Muscle of back (tissue), 13 donors: ENCODE measurements at places on chromosomes 16 and 17. TPM values are rescaled to one million over a fixed set of nuclear protein-coding genes. Genes with fewer than 3 reads are reported as not detected.
A peak's percentile ranks its signal among the peaks of the same experiment; 100 is the strongest.

FXR2 gene
- polyA plus RNA-seq, result 32.0 TPM

GRCh38 chr16:3170440-3171180 is 17.4 kb upstream of the OR1F1 start:
- no peak for DNase-seq

SLC5A2 gene
- 7.5 TPM for polyA plus RNA-seq

CCL8 gene
- 0.55 TPM for polyA plus RNA-seq

- DNase-seq, result peak; percentile 42
These were observed 300.6 kb downstream of the SEC14L1 start for GRCh38 chr17:77441130-77441920.

GRCh38 chr17:1762901-1763898 is 1.3 kb downstream of the SERPINF1 start:
- peak; percentile 80 for DNase-seq

GRCh38 chr17:67098006-67098405 is 53.7 kb downstream of the CACNG1 start:
- DNase-seq, result no peak

GRCh38 chr16:8722025-8722348 is 47.6 kb downstream of the ABAT start:
- DNase-seq, result no peak

STH gene
- not detected for polyA plus RNA-seq

MYO15B gene
- polyA plus RNA-seq, result 63.5 TPM

ZNF18 gene
- 5.2 TPM for polyA plus RNA-seq

TEX14 gene
- 2.9 TPM for polyA plus RNA-seq

CD300H gene
- polyA plus RNA-seq, result 0.35 TPM

- no peak for DNase-seq
These were observed 2.5 kb downstream of the SGCA start for GRCh38 chr17:50168319-50168718.

GRCh38 chr17:41792845-41793783 is 6.6 kb upstream of the JUP start:
- no peak for DNase-seq

- DNase-seq, result no peak
These were observed 5.7 kb upstream of the ACTG1 start for GRCh38 chr17:81518113-81518784.

- DNase-seq, result peak; percentile 85
These were observed 1.5 kb upstream of the SREBF1 start for GRCh38 chr17:17837966-17838962.

DNA sequence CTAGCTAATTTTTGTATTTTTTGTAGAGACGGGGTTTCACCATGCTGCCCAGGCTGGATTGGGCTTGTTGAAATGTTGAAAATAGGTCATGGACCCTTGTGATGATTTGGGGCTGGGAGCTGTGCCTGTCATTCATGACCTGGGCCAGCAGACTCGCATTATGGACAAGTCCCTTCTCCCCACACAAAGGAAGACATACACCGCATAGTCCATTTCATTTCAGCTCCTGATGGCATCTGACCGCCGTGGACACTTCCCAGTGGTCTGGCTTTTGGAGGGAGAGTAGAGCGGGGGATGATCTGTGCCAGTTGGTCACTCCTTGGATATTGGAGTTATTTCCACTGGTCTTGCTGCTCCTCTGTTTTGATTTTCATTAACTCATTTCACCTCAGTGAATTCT is 34.8 kb downstream of the MPRIP start:
- DNase-seq, result no peak

- no peak for DNase-seq
These were observed 71.2 kb downstream of the IRF8 start for GRCh38 chr16:85970016-85970733.
